ENCODE measurements at places on chromosomes 5 and 9.
A peak's percentile ranks its signal among the peaks of the same experiment; 100 is the strongest.

DNA sequence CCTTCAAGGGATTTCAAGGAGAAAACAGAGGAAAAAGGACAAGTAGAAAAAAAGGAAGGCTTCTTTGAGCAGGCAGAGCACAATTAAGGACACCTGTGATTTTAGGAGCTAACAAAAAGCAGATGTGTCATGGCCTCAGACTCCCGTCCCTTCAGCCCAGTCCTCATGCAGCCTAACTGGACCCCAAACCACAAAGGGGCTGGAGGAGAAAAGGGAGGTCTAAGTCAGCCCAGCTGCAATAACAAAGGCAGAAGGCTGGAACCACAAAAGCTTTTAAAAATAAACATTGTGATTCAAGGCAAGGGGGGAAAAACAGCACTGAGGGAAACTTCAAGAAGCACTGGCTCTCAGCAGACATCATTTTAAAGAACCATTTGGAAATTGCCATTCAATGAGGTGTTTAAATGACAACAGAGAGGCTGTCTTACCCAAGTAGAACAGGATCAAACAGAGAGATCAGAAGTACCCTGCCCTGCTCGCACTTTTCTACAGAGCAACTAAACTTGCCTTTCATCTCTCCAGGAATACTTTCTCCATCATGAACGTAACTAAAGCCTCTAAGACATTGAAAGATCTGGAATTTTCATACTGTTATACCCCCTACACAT lies 89.3 kb downstream of the SEMA5A start:
- no peaks in the 10 kb centered on the region for H3K36me3 ChIP-seq
- H3K4me3 ChIP-seq, result no peak overlapping the region
- H3K27me3 ChIP-seq, result no peaks in the 10 kb centered on the region
- DNase-seq, result no peak
- no peaks in the 10 kb centered on the region for H3K4me1 ChIP-seq
- H3K27ac ChIP-seq, result no peak overlapping the region

DNA sequence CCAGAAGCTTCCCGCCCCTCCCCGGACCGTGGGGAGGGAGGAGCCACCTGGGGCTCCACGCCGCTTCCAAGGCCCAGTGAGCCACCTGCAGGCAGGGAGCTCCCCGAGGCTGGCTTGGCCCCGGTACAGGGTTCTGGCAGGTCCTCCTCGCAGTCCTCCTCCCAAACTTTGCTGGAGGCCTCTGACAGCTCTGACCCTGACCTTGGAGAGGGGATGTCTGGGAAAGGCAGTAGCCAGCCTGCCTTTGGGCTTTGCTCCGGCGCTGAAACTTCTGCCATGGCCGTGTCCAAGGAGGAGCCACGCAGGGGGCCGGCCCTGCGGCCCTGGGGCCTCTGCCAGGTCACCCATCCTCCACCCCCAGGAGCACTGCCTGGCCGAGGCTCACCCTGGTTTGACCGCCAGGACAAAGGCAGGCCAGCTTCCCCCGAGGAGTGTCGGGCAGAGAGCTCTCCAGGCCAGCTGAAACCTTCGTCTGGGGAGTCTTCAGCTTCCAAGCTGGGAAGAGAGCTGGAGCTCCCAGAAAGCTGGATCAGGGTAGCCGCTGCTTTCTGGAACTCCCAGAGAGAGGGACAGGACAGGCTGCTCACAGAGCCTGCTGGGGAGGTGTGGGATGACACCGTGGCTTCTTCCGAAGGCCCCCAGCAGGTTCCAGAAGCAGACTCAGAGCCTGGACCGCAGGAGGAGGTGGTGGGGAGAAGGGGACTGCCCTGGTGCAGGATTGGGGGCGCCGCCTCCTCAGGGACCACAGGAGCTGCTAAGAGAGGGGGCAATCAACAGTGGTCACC lies 9.0 kb upstream of the QSOX2 start:
- no peak overlapping the region for H3K27ac ChIP-seq
- no peaks in the 10 kb centered on the region for H3K4me1 ChIP-seq
- H3K4me3 ChIP-seq, result no peak overlapping the region
- H3K36me3 ChIP-seq, result no peaks in the 10 kb centered on the region

DNA sequence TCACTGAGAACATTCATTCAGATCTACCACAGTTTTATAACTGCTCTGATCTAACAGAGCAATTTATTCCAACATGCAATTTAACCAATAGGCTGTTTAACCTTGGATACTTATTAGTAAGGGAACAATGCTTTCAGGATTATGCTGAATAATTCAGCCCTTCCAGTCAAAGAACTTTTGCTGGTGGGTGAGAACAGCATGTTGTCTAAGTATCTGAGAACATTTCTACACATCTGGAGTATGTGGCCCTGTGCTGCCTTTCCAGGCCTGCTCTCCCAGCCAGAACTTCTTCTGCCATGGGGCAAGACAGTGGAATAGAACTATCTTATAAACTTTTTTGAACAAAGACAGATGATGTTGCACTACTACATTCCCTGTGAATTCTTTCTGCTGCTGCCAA lies 55.8 kb downstream of the NFIB start:
- H3K4me1 ChIP-seq, result no peaks in the 10 kb centered on the region
- no peak for DNase-seq
- H3K36me3 ChIP-seq, result no peaks in the 10 kb centered on the region
- peak overlapping the region; percentile 22 for H3K27ac ChIP-seq
- no peak overlapping the region for H3K4me3 ChIP-seq
- H3K27me3 ChIP-seq, result no peaks in the 10 kb centered on the region

GRCh38 chr5:8347984-8348383 lies 479.0 kb downstream of the MTRR start:
- H3K36me3 ChIP-seq, result no peaks in the 10 kb centered on the region
- no peak for DNase-seq
- H3K27me3 ChIP-seq, result no peaks in the 10 kb centered on the region
- H3K4me1 ChIP-seq, result no peaks in the 10 kb centered on the region
- no peak overlapping the region for H3K4me3 ChIP-seq

DNA sequence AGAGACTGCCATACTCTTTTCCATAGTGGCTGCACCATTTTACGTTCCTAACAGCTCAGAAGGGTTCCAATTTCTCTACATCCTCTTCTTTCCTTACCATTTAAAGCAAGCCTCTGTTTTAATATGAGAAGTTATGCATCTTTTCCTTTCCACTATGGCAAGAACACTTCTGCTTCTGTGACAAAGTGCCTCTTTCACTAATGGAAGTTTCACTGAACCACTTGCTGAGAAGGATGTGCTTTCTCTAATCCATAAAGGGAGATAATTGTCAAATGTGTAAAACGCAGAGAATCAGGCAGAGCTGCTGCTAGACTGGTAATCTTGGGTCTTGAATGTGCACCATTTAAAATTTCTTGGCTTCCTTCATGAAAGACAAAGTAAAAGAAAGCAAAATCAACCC lies 131.6 kb downstream of the PJA2 start:
- H3K4me3 ChIP-seq, result no peak overlapping the region
- H3K36me3 ChIP-seq, result no peaks in the 10 kb centered on the region
- no peak overlapping the region for H3K27ac ChIP-seq
- H3K4me1 ChIP-seq, result no peaks in the 10 kb centered on the region
- H3K27me3 ChIP-seq, result no peaks in the 10 kb centered on the region

- no peak overlapping the region for H3K27ac ChIP-seq
- H3K4me3 ChIP-seq, result no peak overlapping the region
- no peaks in the 10 kb centered on the region for H3K36me3 ChIP-seq
Measured at GRCh38 chr5:39092581-39093351, 18.6 kb upstream of the RICTOR start.

- H3K36me3 ChIP-seq, result no peaks in the 10 kb centered on the region
- DNase-seq, result no peak
- H3K27me3 ChIP-seq, result no peaks in the 10 kb centered on the region
- no peak overlapping the region for H3K4me3 ChIP-seq
- no peaks in the 10 kb centered on the region for H3K4me1 ChIP-seq
Measured at GRCh38 chr9:92429836-92430235, 5.6 kb upstream of the OMD start.

- DNase-seq, result no peak
- H3K36me3 ChIP-seq, result no peaks in the 10 kb centered on the region
- H3K27me3 ChIP-seq, result no peaks in the 10 kb centered on the region
- H3K27ac ChIP-seq, result no peak overlapping the region
- no peaks in the 10 kb centered on the region for H3K4me1 ChIP-seq
- H3K4me3 ChIP-seq, result no peak overlapping the region
Measured at GRCh38 chr5:78221467-78221866, 73.0 kb downstream of the AP3B1 start.

DNA sequence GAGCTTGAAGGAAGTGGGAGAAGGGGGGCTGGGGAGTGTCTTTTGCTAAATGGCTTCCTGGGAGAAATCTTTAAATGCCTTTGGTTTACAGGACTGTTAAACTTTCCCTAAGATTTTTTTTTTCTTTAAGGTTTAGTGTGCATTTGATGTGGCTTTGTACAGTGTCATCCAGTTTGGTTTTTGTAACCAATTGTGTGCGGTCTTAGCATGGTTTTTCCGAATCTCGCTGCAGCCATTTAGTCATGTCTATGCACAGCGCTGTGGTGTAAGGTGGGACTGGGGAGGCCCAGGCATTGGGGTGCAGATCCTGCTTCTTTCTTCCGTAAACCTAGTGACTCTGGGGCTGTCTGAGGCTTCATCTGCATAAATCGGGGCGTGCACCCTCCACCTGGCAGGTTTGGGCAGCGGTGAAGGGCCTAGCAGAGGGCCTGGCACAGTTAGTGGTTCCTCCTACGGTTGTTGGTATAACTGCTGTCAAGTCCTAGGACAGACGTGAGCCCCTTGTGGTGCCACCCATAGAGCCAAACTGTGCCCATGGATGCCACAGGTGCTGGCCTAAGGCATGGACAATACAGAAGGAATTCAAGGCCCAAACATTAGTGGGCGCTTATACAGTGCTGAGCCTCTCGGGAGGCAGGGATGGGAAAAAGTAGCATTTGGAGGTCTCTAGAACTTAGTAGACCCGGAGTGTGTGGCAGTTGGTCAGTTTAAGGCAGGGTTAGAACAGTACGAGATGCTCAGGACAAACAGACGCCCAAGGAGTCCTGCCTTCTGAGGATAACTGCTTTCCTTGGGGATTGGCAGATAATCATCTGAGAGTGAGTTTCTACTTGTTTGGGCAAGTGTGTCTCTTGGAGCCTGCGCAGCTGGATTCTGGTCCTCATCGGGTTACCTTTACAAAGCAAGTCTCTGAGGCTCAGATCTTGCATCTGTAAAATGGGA lies 1.5 kb downstream of the PRRC2B start:
- peak; percentile 91 for DNase-seq
- H3K4me3 ChIP-seq, result peak overlapping the region; percentile 83
- no peaks in the 10 kb centered on the region for H3K4me1 ChIP-seq
- no peaks in the 10 kb centered on the region for H3K36me3 ChIP-seq

- H3K27ac ChIP-seq, result no peak overlapping the region
- DNase-seq, result no peak
- no peaks in the 10 kb centered on the region for H3K27me3 ChIP-seq
- H3K36me3 ChIP-seq, result no peaks in the 10 kb centered on the region
Measured at GRCh38 chr9:117278020-117278419, 136.8 kb downstream of the ASTN2 start.

GRCh38 chr5:152956943-152957613 lies 533.4 kb upstream of the GRIA1 start:
- H3K27me3 ChIP-seq, result no peaks in the 10 kb centered on the region
- no peak overlapping the region for H3K4me3 ChIP-seq
- H3K4me1 ChIP-seq, result no peaks in the 10 kb centered on the region
- no peak for DNase-seq
- no peaks in the 10 kb centered on the region for H3K36me3 ChIP-seq

- H3K4me1 ChIP-seq, result no peaks in the 10 kb centered on the region
- H3K4me3 ChIP-seq, result no peak overlapping the region
- H3K27ac ChIP-seq, result peak overlapping the region; percentile 84
- no peaks in the 10 kb centered on the region for H3K27me3 ChIP-seq
Measured at GRCh38 chr9:101354143-101354764, 30.6 kb downstream of the BAAT start.

GRCh38 chr5:35647128-35647527 lies 29.5 kb downstream of the SPEF2 start:
- H3K27ac ChIP-seq, result no peak overlapping the region
- DNase-seq, result no peak
- no peak overlapping the region for H3K4me3 ChIP-seq
- H3K36me3 ChIP-seq, result no peaks in the 10 kb centered on the region
- no peaks in the 10 kb centered on the region for H3K27me3 ChIP-seq
- H3K4me1 ChIP-seq, result no peaks in the 10 kb centered on the region

- H3K4me1 ChIP-seq, result no peaks in the 10 kb centered on the region
- H3K36me3 ChIP-seq, result no peaks in the 10 kb centered on the region
- DNase-seq, result no peak
- H3K27me3 ChIP-seq, result no peaks in the 10 kb centered on the region
- no peak overlapping the region for H3K4me3 ChIP-seq
Measured at GRCh38 chr9:110936719-110937452, 101.4 kb downstream of the LPAR1 start.

DNA sequence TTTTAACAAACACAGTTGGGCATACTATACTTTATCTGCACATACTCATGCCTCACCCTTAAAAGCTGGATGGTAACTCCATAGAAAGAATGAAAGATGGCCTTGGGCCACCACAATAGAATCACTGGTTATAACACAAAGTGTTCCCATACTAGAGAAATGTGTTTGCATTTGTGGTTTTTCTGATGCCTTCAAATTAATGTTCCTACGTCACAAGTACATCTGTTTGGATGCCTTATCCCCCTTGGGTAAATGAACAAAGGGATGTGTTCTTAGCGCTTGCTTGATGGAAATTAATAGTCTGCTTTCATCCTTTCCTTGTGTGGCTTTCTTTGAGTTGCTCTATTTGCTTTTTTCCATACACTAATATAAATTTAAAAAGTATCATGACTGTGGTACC lies 291.1 kb upstream of the PDE4D start:
- H3K4me3 ChIP-seq, result no peak overlapping the region
- no peak overlapping the region for H3K27ac ChIP-seq
- no peak for DNase-seq

DNA sequence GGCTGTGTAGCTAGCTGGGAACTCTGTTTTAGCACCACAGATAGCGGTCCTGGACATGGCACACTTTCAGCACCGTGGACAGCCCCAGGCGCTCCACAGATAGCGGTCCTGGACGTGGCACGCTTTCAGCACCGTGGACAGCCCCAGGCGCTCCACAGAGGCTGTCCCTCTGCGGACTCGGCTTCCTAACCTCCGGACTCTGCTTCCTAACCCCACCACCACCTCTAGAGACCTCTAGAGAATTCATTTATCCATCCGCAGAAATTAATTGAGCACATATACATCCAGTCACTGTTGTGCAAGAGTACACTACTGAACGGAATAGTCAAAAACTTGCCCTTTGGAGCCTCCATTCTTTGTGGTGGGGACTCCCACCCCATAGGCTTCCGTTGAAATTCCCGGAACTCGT lies 27.4 kb downstream of the UNC5A start:
- DNase-seq, result peak; percentile 79
- no peaks in the 10 kb centered on the region for H3K4me1 ChIP-seq
- no peaks in the 10 kb centered on the region for H3K27me3 ChIP-seq

GRCh38 chr5:159459951-159460538 lies 129.8 kb upstream of the IL12B start:
- no peaks in the 10 kb centered on the region for H3K36me3 ChIP-seq
- no peaks in the 10 kb centered on the region for H3K4me1 ChIP-seq
- H3K27me3 ChIP-seq, result no peaks in the 10 kb centered on the region
- no peak overlapping the region for H3K27ac ChIP-seq
- no peak overlapping the region for H3K4me3 ChIP-seq
- DNase-seq, result no peak

DNA sequence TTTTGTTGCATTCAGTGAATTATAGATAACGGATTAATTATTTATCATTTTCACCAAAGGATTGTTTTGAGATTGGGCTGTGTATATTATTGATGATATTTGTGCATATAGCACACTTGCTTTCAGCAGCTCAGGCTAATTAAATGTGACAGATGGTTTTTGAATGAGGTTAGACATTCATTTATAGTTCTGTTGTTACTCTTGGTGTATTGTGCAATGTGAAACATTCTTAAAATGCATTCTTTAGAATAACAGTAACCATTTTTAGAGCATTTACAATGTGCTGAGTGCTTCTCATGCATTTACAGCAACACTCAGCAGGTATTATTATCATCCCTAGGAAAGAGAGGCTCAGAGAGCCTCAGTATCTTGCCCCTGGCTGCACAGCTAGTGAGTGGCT lies 23.8 kb downstream of the NANS start:
- no peaks in the 10 kb centered on the region for H3K27me3 ChIP-seq
- no peak for DNase-seq
- peaks cover 32% of the 10 kb centered on the region for H3K4me1 ChIP-seq
- H3K27ac ChIP-seq, result no peak overlapping the region
